ENCODE measurements at places on chromosomes 7 and 10. TPM values are rescaled to one million over a fixed set of nuclear protein-coding genes. Genes with fewer than 3 reads are reported as not detected.

Gene LRRTM3
- total RNA-seq, result not detected

Gene TEX47
- not detected for total RNA-seq

Gene TWIST1
- total RNA-seq, result not detected

Gene EXOC4
- total RNA-seq, result 80.2 TPM

Gene TEX36
- not detected for total RNA-seq
